ENCODE measurements at places on chromosomes 12 and 14. TPM values are rescaled to one million over a fixed set of nuclear protein-coding genes. Genes with fewer than 3 reads are reported as not detected.

Gene ARHGAP5
- 51.6 TPM for total RNA-seq

DNA sequence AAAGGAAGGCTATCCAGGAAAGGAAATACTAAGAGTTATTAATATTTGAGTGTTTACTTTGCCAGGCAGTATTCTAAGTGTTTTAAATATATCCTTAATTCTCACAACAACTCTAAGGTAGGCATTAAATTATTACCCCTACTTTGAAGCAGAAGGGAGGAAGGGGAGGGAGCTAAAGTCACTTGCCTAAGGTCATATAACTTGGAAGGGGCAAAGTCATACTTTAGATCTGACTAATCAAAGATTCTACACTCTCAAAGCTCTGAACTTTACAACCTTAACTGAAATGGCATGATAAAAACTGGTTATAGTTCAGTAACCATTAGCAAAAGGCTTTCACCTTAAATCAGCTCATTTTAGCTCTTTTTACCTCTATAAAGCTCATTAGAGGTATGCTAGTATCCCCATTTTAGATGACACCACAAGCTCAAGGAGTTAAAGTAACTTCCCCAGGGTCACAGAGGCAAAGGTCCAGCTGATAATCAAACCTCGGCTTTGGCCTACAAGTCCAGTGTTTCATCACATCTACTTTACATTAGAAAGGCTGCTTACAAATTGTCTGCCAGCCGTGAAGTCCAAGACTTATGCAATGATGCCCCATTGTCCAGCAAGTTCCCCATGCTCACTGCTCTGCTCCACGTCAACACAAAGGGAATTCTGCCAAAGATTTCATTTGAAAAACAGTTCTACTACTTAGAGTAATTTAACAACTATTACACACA lies 223.9 kb downstream of the MED13L start:
- no peak for DNase-seq

DNA sequence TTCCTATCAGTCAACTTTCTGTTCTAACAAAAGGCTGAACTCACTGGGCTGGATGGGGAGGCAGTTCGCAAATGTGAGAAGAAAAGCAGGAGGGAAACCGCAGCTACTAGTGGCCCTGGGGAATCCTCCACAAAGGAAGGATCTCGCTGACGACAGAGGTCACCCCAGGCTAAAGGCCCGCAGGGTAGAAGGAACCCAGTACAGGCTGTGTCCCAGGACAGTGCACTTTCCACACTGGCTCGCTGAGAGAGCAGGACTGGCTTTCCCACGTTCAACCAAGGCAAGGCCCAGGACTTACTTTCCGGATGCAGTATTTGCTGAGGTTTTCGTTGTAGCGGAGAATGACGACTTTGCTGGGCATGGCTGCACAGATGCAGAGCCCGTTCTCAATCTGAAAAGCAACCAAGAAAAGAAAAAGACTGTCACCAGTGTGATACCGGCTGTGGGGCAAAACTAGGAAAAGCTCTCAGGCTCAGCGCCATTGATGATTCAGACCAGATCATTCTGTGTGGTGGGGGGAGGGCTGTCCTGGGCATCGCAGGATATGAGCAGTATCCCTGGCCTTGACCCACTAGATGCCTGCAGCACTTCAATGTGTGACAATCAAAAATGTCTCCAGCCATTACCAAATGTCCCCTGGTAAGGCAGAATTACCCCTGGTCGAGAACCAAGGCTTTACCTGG lies 36.3 kb downstream of the PRKAB1 start:
- DNase-seq: no peak

DNA sequence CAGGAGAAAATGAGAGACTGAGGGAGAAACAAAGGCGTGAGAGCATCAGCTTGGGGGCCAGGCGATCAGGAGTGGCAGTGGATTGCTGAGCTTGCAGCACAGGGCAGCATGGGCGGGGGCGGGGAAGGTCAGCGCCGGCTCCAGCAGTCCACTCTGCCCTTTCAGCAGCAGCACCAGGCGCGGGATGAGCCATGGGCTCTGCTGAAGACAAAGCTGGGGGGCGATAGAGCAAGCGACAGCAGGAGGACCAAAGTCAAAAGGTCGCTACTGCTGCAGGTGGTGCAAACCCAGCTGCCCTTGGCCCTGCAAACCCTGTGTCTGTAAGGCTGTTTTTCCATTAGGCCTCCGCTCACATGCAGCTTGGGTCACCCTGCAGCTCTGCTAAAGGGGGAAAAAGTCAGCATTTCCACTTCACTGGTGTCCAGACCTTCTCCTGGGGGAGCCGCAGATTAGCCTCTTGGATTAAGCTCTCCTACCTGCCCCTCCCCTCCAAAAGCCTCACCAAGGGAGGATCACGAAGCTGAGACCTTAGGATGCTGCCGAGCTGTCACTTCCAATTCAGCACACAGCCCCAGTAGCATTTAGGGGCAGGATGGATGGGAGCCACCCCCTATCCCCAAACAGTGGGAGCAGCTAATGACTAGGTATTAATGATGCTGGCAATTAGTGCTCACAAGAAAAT lies 204.8 kb downstream of the DPF3 start:
- DNase-seq: no peak

GRCh38 chr12:98863167-98863566 lies 218.1 kb downstream of the APAF1 start:
- no peak for DNase-seq

Gene PTHLH
- not detected for total RNA-seq

- DNase-seq: no peak
Observed at GRCh38 chr12:131915000-131915689, 13.9 kb upstream of the PUS1 start.

Gene REP15
- not detected for total RNA-seq

Gene SLC4A8
- total RNA-seq: 1.5 TPM

- no peak for DNase-seq
Observed at GRCh38 chr12:103824845-103825244, 16.2 kb downstream of the NT5DC3 start.

- no peak for DNase-seq
Observed at GRCh38 chr12:53533471-53533870, 26.2 kb upstream of the NPFF start.

DNA sequence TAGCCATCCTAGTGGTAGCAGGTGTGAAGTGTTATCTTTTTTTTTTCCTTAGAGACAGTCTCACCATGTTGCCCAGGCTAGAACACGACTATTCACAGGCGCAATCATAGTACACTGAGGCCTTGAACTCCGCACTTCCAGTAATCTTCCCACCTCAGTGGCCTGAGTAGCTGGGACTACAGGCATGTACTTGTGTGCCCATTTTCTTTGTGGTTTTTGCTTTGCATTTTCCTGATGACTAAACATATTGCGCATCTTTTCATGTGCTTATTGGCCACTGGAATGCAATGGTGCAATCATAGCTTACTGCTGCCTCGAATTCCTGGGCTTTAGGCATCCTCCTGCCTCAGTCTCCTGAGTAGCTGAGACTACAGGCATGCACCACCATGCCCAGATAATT lies 33.3 kb upstream of the GCH1 start:
- no peak for DNase-seq
